ENCODE measurements at places on chromosomes 2 and 18.

DNA sequence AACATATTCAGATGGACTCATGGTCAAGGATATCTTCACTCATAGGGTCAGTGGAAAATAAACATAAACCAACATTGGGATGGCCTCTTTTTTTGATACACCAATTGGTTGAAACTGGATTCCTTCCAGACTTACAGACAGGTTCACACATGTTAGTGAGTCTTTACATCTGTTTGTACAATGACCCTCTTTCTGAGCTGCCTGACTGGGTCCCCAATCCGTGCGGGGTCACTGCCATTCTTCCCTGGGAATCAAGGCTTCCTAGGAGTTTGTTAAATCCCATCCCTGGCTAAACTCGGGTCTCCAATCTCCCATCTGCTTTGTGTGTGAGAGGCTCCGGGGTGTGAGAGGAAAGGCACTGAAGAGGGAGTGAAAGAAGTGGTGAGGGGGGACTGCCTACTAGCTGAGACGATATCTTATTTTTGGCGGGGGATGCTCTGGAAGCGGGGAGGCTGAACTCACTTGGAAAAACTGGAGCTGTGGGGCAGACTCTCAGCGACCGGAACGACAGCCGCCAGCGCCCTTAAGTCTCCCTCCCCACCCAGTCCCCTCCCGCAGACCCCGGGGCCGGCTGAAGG lies 487 bp downstream of the STARD6 start:
- no peak for DNase-seq

- no peak for DNase-seq
These were observed 133.9 kb upstream of the KLHL14 start for GRCh38 chr18:32906506-32907310.

GRCh38 chr2:18049325-18049724 lies 170.9 kb downstream of the KCNS3 start:
- no peak for DNase-seq

GRCh38 chr2:166651080-166651675 lies 157.1 kb upstream of the SCN7A start:
- DNase-seq, result no peak

DNA sequence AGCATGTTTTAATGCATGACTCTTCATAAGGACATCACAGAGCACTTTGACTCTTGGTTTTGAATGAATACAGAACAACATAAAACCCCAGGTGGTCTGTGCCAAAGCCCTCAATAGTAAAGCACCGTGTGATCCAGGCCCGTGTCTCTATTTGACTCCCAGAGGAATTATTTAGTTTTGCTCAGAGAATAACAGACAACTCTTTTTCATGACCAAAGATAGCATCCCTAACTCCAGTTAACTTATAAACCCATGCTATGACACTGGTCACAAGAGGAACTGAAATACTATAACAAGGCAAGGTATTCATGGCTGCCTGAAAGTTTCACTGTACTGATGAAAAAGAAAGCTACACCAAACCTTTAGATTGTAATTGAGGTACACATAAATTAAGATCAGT lies 128.4 kb downstream of the IKZF2 start:
- DNase-seq, result no peak

- DNase-seq, result no peak
These were observed 684.2 kb downstream of the EPHA4 start for GRCh38 chr2:220887876-220888275.

DNA sequence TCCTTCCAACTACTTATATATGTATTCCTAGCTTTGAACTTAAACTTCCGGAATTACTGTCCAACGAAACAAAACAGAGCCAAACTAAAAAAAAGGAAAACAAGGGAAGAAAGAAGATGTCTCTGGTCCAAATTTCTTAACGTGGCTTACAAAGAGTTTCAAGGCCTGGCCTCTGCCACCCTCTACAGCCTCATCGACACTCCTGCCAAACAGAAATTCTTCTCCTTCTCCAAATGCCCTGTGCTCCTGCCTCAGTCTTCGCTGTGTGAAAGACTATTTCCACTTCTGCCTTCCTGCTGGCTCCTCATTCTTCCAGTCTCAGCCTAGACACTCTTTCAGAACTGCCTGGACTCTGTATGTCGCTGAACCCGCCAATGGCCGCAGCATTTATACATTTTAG lies 249.2 kb downstream of the TXNL1 start:
- DNase-seq, result no peak

GRCh38 chr2:44680983-44681531 lies 260.4 kb upstream of the SIX3 start:
- DNase-seq, result no peak

- no peak for DNase-seq
These were observed 27.9 kb downstream of the GPD2 start for GRCh38 chr2:156464106-156464505.

GRCh38 chr2:152552888-152553287 lies 164.4 kb downstream of the PRPF40A start:
- DNase-seq, result no peak

DNA sequence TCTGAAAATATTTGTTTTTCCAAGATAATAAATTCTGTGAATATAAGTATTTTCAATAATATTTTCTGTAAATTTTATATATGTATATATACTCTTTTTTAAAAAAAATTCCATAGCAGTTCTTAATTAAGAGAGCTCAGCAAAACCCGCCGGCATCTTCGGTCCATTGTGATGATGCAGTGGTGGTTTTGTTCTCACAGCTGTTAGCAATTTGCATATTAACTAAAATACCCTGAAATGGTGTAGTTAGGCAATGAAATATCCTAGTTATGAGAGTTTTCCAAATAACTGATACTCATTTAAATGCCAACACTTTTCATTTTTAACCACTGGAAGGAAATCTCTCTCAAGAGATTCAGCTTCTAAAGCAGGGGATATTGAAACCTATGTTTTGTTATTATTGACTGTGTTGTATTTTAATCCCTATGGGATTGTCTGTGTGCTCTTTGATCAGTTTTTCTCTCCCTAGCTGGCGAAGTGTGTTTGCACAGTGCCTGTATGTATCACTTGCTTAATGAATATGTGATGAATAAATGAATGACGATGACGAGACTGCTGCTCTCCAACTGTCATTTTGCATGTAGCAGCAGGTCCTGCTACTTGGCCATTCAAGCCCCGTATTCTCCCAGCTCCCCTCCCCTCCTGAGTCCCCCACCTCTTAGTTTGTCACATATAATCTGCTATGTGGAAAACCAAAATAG lies 42.4 kb downstream of the PSMG2 start:
- no peak for DNase-seq

- DNase-seq, result no peak
These were observed 162.9 kb upstream of the AGAP1 start for GRCh38 chr2:235330775-235331451.

- DNase-seq, result no peak
These were observed 105.1 kb downstream of the TPO start for GRCh38 chr2:1518331-1518803.

DNA sequence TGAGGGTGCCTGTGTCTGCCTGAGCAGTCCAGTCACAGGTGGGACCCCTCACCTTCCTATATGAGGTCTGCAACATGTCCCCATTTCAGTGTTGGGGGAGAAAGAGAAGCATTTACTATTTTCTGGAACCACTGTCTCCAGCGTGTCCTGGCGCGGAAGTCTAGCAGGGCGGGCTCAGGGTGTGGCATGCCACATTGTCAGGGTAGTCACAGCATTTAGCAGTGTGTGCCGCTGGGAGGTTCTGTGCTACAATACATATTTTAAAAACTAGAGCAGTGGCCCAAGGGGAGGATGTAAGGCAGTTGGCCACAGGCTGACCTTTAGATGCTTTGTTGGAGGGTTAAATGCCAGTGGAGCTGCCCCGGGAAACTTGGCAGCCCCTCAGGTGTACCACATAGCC lies 12.5 kb downstream of the UBE2F start:
- DNase-seq, result no peak

- no peak for DNase-seq
These were observed 110.8 kb upstream of the FBXO11 start for GRCh38 chr2:48017136-48017535.

DNA sequence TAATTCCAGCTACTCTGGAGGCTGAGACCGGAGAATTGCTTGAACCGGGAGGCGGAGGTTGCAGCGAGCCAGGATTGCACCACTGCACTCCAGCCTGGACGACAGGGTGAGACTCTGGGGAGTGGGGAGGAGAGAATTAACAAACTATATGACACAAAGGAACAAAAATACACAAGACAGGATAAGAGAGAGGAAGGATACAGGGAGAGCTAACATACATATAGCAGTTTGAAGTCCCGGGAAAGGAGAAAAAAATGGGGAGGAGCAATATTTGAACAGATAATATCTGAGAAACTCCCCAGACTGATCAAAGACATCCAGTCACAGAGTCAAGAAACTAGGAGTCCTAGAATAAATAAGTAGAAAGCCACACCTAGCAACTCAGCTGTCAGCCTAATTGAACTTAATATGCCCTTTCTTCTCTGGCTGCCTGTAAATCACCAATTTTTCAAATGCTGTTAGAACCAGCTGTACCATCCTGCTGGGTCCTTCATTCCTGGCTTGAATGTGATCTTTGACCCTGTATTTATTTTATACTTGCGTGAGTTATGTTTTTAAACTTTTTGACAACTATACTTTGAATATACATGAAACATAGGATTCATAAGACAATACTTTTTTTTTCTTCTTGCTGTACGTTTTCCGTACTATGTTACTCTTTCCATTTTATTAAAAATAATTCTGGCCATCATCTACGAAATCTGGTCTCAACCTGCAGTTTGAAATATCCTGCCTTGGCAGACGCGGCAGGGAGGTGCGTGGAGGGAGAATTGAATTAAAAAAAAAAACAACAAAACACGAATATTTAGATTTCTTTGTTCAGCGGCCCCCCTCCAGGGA lies 876 bp upstream of the CYP27A1 start:
- DNase-seq, result no peak

DNA sequence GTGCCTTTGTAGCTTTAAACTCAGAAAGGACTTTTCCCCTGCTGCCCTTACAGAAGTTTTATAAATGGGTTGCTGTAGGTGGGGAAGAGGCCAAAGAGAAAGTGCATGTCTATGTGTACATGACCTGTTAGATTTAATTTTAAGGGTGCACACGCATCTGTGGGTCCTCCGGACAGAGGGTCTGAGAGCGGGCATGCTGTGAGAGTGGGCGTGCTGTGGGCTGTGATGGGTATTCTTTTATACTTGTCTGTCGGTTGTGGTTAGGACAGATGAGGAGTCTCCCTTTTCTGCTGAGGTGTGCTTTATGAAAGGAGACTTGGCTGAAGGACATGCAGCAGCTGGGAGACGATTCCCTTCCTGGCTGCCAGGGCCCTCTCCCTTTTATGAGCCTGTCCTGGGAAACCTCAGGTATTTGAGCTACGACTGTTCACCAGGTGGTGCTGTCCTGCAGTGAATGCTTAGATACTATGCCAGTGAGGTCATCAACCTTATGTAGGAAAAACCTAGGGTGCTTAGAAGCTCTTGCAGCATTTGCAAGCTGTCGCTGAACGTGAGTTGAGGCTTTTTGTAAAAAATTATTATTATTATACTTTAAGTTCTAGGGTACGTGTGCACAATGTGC lies 67.5 kb downstream of the TANC1 start:
- DNase-seq, result no peak

DNA sequence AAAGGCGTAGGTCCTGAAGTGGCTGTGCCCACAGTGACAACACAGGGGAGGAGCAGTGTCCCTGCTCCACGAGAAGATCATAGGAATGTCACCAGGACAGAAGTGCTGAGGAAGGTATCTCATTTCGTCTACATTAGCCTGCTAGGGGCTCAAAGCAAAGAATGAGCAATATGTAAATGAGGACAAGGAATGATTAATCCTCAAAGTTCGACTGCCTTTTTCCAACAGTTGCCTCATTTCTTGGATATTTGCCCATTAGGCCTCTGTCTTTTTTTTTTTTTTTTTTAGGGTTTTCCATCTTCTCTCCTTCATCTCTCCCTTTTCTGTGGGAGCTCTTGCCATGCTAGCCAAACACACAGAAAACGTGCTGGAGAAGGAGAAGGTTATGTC lies 105.2 kb upstream of the ARHGAP28 start:
- DNase-seq, result no peak

DNA sequence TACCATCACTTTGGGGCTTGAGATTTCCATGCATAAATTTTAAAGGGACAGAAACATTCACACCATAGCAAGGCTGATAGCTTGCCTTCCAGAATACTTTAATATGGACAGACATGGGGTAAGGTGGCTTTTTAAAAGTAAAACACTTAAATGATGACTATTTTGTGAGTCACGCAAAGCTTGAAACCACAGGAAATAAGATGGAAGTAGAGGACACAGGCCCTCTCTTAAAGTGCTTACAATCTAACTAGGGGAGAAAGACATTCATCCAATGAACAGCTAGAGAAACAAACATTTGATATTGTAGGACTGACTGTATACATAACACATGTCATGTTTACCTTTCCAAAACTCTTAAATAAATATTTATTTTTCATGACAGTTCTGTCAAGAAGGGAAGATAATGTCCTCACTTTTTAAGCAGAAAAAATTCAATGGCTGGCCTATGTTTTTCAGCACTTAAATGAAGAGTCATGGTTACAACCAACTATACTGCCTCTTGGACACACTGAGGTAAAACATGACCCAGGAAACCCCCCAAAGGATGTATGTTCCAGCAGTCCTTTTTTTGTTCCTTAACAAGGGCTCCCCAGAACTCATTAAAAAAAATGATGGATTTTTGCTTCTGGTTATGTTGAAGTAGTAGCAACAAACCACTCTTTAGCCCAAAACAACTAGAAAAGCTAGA lies 120.0 kb upstream of the RBMS1 start:
- no peak for DNase-seq

GRCh38 chr18:60003610-60004185 lies 103.9 kb downstream of the PMAIP1 start:
- no peak for DNase-seq

GRCh38 chr2:59277671-59278070 lies 1036.5 kb upstream of the FANCL start:
- DNase-seq, result no peak

DNA sequence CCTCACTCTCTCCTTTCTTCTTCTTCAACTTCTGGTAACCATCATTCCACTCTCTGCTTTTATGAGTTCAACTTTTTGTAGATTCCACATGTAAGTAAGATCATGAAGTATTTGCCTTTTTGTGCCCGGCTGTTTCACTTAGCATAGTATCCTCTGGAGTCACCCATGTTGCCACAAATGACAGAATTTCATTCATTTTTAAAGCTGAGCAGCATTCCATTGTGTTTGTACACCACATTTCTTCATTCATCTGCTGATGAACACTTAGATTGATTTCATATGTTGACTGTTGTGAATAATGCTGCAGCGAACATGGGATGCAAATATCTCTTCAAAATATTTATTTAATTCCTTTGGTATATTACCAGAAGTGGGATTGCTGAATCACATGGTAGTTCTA lies 133.6 kb upstream of the ERBB4 start:
- DNase-seq, result no peak
